ENCODE measurements at places on chromosomes 11 and 22. TPM values are rescaled to one million over a fixed set of nuclear protein-coding genes. Genes with fewer than 3 reads are reported as not detected.

- peak; percentile 46 for DNase-seq
Measured at GRCh38 chr22:18000441-18001039, 23.8 kb downstream of the MICAL3 start.

DNA sequence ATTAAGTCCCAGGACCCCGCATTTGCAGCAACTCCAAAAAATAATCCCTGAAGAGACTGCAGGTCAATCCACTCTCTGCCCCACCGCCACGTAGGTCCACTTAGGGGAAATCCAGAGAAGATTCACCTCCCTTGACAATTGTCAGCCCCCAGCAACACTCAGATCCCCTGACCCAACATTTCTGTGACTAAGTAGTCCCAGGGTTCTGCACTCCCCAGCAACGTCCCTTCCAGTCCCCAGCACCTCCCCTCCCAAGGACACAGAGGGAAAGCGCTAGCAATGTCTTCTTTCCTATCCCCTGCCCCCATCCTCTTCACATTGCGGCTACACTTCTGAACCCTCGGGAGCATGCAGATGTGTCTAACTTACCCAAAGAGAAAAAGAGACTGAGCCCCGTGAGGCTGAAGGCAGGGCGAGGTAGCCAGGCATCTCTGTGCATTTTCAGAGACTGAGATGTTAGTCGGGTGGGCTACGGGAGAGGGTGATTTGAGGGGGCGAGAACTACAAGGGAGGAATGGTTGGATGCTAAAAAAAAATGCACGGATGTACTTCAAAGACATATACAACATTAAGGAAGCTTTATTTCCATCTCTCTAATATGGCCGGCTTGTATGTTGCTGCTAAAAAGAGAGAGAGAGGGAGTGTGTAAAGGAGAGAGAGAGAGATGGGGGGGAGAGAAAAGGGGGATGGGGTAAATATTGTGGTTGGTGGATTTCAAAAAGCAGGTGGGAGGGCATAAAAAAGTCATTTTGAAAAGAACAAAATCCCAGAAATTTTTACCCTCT is at the start of gene SCN2B:
Gene SCN2B, minus strand, starts transcription at position 647 of the 785 bp plus-strand sequence. Its CDS starts 208 bp downstream, at position 439.
- DNase-seq = peak; percentile 79

DNA sequence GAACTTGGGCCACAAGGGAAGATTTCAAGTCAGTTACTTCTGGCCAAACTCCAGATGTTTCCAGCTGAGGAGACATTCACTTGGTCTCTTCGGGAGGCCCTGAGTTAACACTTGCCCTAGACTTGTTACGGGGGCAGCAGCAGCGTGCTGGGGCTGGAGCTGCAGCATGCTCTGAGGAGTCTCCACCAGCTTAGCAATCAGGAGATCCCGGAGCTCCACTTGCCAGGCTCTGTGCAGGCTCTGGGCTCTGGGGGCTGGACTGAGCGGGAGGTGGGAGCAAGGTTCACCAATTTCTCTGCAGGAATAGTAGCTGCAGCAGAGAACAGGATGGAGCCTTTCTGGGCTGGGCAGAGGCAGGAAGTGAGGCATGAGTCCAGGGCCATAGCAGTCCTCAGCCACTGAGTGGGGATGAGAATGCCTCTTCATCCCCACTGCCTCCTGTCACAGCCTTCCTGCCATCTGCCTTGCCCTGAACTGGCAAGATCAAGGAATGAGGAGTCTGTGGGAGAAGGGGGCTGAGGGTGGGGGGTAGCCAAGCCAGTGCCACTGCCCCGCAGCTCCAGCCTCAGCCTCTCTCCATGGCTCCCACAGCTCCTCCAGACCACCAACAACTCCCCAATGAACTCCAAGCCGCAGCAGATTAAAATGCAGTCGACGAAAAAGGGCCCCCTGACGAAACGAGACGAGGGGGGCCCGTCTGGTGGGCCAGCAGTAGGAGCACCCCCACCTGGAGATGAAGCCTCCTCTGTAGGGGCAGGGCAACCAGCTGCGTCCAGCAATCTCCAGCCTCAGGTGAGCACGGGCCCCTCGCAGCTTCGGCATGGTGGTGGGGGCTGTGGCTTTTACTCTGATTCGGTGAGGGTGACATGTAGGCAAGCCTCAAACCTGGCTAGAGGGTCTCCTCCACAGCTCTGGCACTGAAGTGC is 23.4 kb downstream of the GTPBP1 start:
- DNase-seq = no peak

DNA sequence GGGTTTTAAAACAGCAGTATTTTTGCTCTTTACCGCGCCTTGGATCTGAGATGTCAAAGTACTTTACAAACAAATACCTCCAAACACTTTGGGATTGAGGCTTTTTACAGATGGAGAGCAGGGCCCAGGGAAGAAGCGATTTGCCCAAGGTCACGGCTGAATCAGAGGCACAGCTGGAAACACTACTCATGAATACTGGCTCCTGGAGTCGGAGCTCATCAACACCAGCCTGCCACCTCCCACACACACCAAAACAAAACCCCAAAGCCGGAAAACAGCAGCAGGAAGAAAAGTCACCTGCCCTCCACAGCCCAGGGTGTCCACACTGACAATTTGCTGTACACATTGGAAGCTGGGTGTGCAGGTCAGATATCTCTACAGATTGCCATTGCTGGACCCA is 339.4 kb downstream of the CADM1 start:
- no peak for DNase-seq

GRCh38 chr22:48563118-48563965 is 1264.3 kb downstream of the BRD1 start:
- DNase-seq = no peak

DNA sequence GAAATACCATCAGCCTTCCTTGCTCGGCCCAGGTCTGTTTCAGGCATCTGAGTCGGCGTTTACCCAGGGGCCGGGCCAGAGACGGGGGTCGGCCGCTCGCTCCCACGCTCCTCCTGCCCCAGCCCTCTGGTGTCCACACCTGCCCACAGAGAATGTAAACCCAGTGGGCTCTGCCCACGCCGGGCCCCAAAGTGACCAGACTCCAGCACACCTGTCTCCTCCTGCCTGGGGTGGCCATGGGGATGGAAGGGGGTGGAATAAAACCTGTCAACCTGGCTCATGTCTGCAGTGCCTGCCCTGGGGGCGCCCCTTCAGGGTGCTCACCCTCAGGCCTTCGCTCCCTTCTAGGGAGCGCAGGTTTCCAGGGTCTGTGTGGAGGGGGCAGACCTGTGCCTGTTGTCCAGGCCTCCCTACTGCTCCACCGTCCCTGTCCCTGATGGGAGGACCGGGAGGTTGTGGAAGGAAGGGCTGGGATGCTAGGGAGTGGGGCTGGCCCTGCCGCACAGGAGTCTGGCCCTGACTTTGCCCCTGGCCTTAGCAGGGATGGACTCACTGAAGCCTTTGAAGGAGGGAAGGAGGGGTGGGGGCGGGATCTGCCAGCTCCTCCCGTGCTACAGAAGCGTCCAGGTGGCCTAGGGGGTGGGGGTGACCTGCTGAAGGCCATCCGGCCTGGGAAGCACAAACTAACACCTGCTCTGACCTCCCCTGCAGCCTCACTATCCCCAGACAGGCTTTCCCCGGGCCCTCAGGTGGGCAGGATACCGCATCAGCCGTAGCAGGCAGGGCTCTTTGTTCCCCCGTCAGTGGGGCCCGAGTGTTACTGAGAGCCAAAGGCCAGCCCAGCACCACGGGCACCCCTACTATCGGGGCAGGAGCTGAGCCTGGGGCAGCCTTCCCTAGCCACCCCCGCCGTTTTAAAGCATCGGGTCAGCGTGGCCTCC is 14.7 kb upstream of the ARHGAP8 start:
- DNase-seq = no peak

DNA sequence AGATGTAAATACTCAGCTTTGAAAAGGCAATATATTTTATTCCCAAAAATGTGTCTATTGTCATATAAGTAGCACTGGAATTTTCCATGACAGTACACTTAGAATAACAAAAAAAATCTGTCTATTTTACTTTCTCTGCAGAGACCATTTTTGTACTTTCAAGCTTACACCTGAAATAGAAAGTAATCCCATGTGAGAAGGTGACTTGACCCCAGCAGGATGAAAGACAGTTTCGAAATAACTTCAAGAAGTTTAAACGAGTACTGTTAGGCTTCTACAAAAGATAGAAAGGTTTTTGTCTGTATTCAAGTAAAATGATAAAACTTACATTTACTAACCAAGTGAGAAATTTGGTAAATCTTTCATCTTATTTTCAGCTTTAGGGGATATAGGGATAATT is 259.9 kb upstream of the CTSC start:
- DNase-seq = no peak

- DNase-seq = no peak
Measured at GRCh38 chr11:35163702-35164496, 24.9 kb downstream of the CD44 start.

DNA sequence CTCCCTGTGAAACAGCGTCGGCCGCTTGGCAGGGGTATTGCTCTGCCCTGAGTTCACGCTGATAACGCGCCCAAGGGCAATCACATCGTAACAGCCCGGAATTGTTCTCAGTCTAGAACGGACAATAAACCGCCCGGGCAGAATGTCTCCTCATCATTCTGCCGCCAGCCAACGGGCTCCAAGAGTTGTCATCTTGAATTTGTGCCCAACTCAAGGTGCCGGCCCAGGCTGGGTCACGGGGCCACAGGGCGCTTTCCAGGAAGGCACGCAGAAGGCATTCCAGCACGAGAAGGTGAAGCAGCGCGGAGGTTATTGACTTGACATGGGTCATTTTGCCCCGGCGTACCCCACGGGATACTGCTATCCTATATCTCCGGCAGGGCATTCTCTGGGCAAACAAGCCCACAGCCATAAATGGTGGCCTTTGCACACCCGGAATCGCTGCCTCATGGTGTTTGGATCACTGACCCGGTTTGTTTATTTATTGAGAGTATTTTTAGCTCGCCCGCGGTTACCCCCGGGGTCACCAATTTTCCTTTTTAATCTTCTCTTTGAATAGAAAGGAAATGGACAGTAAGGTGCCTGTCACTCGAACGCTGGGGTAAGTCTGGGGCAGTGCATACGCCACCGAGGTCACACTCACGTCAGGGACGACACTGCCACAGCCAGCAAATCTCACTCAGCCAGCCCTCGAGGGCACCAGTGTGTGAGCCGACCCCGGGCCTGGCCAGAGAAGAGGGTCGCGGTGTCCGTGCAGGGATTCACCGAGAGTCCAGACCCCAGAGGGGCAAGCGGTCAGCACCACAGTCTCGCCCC is 72.4 kb upstream of the FGF3 start:
- DNase-seq = no peak

- peak; percentile 53 for DNase-seq
Measured at GRCh38 chr11:68810164-68810563, 31.6 kb downstream of the CPT1A start.

DNA sequence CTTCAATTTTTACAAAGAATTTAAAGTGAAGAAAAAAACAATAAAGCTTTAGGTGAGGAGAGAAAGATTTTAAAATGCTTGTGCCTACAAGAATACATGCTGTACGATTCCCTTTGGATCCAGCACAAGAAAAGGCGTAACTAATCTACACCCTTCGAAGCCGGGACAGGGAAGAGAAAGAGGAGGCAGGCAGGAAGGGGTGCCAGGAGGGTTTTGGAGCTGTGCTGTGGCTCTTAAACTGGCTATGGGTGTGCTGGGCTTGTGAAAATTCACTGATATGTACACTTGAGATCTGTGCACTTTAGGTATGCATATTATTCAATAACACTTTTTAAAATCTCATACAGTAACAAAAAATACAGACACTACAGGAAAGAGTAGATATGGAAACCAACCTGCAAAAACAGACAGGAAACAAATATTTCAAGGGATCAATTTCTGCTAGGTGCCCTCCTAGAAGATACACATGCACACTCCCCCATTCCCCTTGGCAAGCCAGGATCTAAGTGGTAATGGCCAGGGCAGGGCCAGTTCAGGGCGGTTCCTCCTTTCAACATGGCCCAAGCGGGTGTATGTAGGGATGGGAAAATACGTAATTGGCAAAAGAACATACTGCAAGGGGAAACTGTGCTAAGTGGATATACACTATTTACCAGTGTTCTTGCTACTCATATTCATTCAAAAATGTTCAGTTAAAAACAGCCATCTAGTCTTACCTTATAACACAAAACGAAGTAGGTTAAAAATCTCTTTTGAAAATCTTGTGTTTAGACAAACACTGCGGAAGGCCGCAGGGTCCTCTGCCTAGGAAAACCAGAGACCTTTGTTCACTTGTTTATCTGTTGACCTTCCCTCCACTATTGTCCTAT is 54.2 kb downstream of the PACSIN2 start:
- DNase-seq = peak; percentile 34

MMP11 gene
- 8.9 TPM for total RNA-seq

DNA sequence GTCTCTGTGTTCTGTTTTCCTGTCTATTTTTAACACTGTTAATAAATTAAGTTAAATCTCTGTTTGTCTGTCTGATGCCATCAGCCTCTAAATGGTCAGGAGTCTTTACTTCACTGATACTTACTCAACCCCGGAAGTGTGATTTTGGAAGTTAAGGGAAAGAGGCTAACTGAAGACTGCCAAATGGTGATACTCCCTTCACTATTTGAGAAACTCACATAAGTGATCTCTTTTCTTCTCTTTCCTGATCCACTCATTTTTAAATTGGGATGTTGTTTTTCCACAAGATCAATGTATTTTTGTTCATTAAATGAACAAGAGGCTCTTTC is 389 bp upstream of the CASP12 start:
- peak; percentile 39 for DNase-seq

GRCh38 chr11:66121466-66121865 is 51.4 kb downstream of the PACS1 start:
- DNase-seq = no peak

GRCh38 chr22:43118953-43119458 is 8.5 kb downstream of the BIK start:
- DNase-seq = no peak

KIF18A gene
- 5.3 TPM for total RNA-seq

DNA sequence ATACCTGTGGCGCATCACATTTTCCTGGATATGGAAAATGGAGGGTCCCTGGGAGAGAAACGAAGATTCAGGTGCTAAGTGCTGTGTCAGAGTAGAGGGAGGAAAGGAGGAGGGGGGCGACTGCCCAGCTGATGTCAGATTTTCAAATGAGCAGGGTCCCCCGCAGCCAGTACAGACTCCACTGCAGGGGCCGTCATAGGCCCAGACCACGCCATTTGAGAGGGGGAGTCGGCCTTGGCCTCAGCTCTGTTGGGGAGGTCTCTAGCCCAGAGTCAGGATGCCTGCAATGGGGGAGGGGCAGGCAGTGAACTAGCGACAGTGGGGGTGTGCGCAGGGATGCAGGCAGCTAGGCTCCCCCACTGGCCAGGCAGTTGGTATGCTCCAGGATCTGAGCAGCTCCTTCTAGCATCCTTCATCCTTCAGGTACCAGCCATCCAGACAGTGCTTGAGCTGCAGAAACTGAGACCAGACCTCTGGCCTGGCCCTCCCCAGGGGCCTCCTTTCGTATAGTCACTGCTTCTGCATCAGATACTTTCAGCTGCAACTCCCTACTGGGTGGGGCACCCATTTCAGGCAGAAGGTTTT is at the start of the genes BSCL2 and GNG3:
Gene BSCL2, minus strand, starts transcription at position 148 of the 585 bp plus-strand sequence. CDS start 229 bp downstream, outside the sequence.
Gene GNG3, plus strand, starts transcription at position 400 of the 585 bp plus-strand sequence. CDS start 620 bp downstream, outside the sequence.
- peak; percentile 46 for DNase-seq

- DNase-seq = no peak
Measured at GRCh38 chr11:8263109-8263768, 439 bp downstream of the LMO1 start.

Measured in muscle of leg (tissue), 16 donors.